ENCODE measurements at places on chromosomes 1 and 21. TPM values are rescaled to one million over a fixed set of nuclear protein-coding genes. Genes with fewer than 3 reads are reported as not detected.

Gene PCSK9
- 13.7 TPM for total RNA-seq

Gene USH2A
- total RNA-seq, result under 0.01 TPM

Gene NEK2
- total RNA-seq, result 2.1 TPM

Gene OR2L8
- total RNA-seq, result not detected

Gene ERG
- total RNA-seq, result 0.28 TPM

Gene NUP210L
- total RNA-seq, result 0.18 TPM

Gene SHISA4
- total RNA-seq, result 20.3 TPM

Gene LRRC71
- total RNA-seq, result not detected

Gene LYPD8
- 0.14 TPM for total RNA-seq

Gene CYP4A22
- total RNA-seq, result not detected

Gene CFAP74
- total RNA-seq, result not detected

Gene CDA
- total RNA-seq, result 0.85 TPM

Gene FAM131C
- total RNA-seq, result 0.09 TPM

Gene RASAL2
- 12.1 TPM for total RNA-seq

Gene IL20
- not detected for total RNA-seq

Gene NBPF10
- 2.5 TPM for total RNA-seq

Gene ASCL5
- not detected for total RNA-seq

Gene KCNE1
- 0.85 TPM for total RNA-seq

Gene COX20
- 14.2 TPM for total RNA-seq

Gene BARHL2
- not detected for total RNA-seq

Gene RCSD1
- not detected for total RNA-seq

Gene ACTL8
- 0.09 TPM for total RNA-seq

Gene ZMYND12
- 0.28 TPM for total RNA-seq

Gene C1orf87
- total RNA-seq, result not detected

Gene NPHS2
- not detected for total RNA-seq

Gene GSTM5
- 8.5 TPM for total RNA-seq

Gene ADAM30
- not detected for total RNA-seq

Gene C1orf116
- total RNA-seq, result not detected

Gene ADAMTS1
- total RNA-seq, result 480 TPM

Gene LDLRAD2
- 0.14 TPM for total RNA-seq

Gene RGS8
- total RNA-seq, result not detected

Gene GBP7
- total RNA-seq, result not detected

Gene OR2T35
- not detected for total RNA-seq

Gene RIMS3
- 0.14 TPM for total RNA-seq

Gene E2F2
- total RNA-seq, result 0.14 TPM

Gene FAM72C
- total RNA-seq, result 0.28 TPM

Gene PRELP
- total RNA-seq, result 0.37 TPM

Gene ESPN
- not detected for total RNA-seq

Gene FAAH
- 1.8 TPM for total RNA-seq

Gene CD1B
- total RNA-seq, result not detected

Gene VSIG8
- total RNA-seq, result not detected

Gene CFAP107
- not detected for total RNA-seq

Gene PPM1J
- total RNA-seq, result 0.55 TPM

Data from smooth muscle cell of bladder (primary cell).